ENCODE measurements at places on chromosomes 1 and 21.

- DNase-seq: no peak
Measured at GRCh38 chr1:207752456-207752998, 673 bp downstream of the CD46 start.

- no peak for DNase-seq
Measured at GRCh38 chr1:54126271-54126815, 26.5 kb downstream of the CDCP2 start.

- no peak for DNase-seq
Measured at GRCh38 chr1:153353226-153353947, 4.3 kb upstream of the S100A9 start.

GRCh38 chr1:248810727-248811513, 14.8 kb downstream of the SH3BP5L start:
- no peak for DNase-seq

GRCh38 chr1:160307118-160307791, 22.3 kb upstream of the PEX19 start:
- DNase-seq: no peak

GRCh38 chr1:157512036-157512969, 40.0 kb downstream of the FCRL5 start:
- no peak for DNase-seq

DNA sequence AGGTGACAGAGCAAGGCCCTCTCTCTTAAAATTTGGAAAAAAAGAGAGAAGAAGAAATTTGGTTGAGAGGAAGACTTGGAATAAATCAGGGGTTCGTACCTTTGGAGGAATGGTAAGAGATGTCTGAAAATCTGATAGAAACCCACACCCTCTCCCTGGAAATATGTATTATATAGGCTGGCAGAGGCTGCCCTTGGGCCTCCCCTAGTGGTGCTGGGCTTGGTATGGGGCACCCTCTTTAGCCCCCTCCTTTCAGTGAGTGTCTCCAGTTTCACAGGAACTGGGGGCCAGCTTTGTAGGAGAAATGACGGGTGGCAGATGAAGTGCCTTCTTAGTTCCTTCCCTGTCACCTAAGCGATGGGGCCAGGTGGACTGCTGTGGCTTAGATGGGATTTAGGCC, 82.9 kb upstream of the SLC2A1 start:
- no peak for DNase-seq

DNA sequence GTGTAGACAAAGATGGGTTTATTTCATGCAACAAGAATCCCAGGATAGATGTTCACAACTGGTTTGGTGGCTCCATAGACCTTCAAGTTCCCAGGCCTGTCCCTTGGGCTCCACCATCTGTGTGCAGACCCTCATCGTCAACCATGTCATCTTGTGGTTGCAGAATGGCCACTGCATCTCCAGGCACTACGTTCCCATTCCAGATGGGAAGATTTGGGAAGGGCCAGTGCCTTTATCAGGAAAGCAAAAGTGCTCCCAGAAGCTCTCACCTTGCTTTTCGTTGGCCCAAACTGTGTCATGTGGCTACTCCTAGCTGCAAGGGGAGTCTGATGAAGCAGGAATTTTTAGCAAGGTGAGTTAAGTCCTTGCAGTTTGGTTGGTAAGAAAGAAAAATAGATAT, 12.8 kb downstream of the TMCC2 start:
- DNase-seq: no peak

DNA sequence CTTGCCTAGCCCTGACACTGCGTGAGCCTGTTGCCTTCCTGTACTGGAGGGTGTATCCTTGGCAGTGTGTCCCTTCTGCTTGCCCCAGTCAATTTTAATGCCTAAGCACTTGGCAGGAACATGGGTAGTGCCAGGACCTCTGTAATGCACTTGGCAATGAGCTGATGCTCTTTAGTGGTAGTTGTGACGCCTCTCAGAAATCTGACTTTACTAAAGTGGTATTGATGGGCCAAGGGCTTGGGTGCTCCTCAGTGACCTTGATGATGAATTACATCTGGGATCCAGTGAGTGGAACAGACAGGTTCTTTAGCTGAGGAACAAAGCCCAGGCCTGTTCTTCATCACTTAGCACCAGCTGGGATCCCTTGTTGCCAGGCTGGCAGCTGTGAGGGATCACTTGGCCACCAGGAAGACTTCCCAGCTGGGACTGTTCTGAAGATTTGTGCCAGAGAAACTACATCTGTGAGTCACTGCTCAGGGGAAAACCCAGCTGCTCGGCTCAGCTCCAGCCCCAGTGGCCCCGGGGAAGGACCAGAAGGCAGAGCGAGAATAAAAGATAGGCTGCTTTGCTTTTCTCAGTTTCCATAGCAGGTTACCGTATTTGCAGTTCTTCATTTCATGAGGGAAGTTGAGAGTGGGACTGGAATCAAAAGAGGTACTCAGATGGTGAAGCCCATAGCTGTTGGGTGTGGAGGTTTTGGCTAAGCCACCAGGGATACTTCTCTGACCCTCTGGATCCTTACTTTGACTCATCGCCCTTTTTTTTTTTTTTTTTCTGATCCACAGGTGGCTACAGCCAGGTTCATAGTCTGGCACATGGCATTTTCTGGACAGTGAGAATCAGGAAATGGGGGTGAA, 28.5 kb upstream of the KCNA2 start:
- peak; percentile 34 for DNase-seq

GRCh38 chr1:211359876-211360275, 33.2 kb downstream of the TRAF5 start:
- no peak for DNase-seq

DNA sequence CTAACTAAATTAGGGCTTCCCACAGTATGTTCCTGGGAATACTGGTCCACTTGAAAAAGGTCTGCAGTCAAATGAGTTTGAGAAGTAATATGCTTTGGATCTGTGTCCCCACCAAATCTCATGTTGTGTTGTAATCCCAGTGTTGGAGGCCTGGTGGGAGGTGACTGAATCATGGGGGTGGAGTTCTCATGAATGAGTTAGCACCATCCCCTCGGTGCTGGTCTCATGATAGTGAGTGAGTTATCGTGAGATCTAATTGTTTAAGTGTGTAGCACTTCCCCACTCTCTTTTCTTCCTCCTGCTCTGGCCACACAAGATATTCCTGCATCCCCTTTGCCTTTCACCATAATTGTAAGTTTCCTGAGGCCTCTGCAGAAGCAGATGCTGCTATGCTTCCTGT, 16.9 kb upstream of the DMRTB1 start:
- DNase-seq: no peak

Data from anterior cingulate cortex (tissue), 58 donors.